Vagina (tissue), 2 donors: ENCODE measurements at places on chromosomes 4 and X.

DNA sequence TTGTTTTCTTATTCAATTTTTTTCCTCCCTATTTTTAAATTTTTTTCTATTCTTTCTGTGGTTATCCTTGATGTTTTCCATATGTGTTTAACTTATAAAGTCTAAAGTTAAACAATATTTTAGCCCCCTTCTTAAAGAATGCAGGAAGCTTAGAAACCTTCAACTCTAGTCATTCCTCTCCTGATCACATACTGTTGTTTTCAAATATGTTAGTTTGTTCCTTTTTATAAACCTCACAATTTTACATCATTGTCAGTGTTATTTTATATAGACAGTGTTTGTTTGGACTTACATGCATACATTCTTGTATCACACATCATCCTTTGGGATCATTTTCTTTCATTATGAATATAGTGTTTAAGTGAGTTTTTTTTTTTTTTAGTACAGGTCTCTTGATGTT lies 31.6 kb downstream of the KANTR start:
- DNase-seq, result no peak

- DNase-seq, result no peak
Observed at GRCh38 chr4:110032603-110033002, 119.9 kb downstream of the EGF start.

- no peak for DNase-seq
Observed at GRCh38 chrX:12767856-12768255, 23.4 kb upstream of the PRPS2 start.

GRCh38 chr4:120526033-120526432 lies 396.5 kb downstream of the PRDM5 start:
- no peak for DNase-seq

DNA sequence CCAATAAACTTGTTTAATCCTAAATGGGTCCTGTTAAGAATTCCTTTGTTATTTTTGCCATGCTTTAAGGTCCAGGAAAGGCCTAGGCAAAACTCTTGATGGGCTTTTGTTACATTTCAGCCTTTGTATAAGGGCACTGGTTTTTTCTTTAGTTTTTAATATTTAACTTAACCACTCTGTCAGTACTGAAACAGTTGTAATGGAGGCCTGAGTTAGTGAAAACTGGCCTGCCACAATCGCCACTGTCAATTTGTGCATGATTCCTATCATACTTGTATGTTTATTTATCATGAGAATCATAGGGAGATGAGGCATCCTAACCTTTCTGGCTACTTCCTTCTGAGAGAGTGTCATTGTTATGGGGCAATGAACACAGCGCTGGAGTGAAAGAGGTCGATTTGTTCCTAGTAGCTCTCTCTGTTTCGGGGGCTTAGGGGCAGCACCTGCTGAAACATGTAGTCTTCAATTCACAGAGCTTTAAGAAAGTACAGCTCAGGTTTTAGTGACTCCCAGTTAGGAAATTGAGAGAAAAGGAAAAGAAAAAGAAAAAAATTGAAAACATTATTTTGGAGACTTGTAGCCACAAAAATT lies 393.8 kb upstream of the FSTL5 start:
- no peak for DNase-seq

DNA sequence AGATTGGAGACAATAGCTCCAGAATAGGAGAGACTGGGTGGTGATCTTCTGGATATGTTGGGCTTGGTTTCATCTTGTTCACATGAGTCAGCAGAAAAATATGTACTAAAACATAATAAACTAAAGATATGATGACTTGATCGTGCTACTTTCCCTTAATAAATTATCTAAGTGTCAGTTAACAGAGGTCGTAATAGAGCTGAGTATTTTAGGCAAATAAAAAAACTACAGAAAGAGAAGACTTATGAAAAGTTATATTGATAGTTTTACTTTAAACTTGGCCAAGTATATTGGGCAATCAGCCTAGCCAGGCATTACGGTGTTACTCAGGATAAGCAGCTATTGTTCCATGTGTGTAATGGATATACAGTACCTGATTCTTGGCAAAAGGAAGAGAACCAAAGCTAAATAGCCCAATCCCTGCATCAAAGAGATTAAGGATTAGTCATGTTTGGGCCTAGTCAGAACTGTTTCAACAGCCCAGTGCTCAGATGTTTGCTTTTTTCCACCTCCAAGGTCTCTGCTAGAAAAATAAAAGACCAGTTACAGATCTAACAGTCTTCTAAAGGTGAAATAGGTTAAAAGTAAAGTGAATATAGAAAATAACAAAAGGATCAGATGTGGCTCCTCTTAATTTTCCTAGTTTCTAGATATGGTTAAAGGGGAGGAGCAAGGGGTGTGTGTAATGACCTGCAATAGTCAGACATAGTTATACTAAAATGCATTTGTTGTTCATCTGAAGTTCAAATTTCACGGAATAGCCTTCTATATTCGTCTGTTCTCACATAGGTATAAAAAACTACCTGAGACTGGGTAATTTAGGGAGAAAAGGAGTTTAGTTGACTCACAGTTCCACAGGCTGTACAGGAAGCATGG lies 262.6 kb downstream of the ADGRL3 start:
- no peak for DNase-seq

GRCh38 chrX:30414144-30414543 lies 105.0 kb upstream of the NR0B1 start:
- no peak for DNase-seq

- no peak for DNase-seq
Observed at GRCh38 chrX:106177106-106177981, 9.2 kb downstream of the PWWP3B start.

DNA sequence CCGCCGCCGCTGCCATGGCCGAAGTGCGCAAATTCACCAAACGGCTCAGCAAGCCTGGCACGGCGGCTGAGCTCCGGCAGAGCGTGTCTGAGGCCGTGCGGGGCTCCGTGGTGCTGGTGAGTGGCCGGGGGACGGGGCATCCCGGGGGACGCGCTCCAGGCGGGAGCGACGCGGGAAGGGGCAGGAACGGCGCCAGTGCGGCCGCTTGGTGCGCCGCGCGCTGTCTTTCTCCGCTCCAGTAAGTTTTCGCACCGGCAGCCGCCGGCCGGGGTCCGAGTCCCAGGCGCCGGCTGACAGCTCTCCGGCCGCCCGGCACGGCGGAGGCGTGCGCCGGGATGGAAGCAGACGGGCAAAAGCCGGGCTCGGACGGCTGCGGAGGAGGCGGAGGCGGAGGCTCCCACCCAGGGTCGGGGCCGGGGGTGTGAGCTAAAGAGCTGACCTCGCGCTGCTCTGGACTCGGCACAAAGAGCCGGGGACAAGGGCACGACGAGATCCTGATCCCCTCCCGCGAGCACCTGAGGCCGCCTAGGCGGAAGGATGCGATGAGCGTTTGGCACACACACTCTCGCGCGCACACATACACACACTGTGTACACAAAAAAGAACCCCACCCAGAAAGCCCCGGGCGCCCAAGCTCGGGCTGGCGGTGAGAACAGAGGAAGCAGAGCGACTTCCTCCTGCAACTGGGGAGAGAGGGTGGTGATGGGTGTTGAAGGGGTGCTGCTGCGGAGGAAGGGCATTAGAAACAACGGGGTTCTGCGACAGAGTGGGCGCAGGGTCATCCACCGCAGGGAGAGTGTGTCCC lies 545 bp downstream of the DOCK11 start:
- no peak for DNase-seq

- no peak for DNase-seq
Observed at GRCh38 chr4:174663216-174663615, 140.9 kb upstream of the HPGD start.

- DNase-seq, result no peak
Observed at GRCh38 chrX:65723706-65724105, 56.3 kb downstream of the MSN start.

- no peak for DNase-seq
Observed at GRCh38 chr4:40858962-40859361, 109.2 kb downstream of the NSUN7 start.

- no peak for DNase-seq
Observed at GRCh38 chr4:176726803-176727202, 65.9 kb downstream of the VEGFC start.

GRCh38 chr4:3252831-3253641 lies 4.1 kb downstream of the MSANTD1 start:
- no peak for DNase-seq

DNA sequence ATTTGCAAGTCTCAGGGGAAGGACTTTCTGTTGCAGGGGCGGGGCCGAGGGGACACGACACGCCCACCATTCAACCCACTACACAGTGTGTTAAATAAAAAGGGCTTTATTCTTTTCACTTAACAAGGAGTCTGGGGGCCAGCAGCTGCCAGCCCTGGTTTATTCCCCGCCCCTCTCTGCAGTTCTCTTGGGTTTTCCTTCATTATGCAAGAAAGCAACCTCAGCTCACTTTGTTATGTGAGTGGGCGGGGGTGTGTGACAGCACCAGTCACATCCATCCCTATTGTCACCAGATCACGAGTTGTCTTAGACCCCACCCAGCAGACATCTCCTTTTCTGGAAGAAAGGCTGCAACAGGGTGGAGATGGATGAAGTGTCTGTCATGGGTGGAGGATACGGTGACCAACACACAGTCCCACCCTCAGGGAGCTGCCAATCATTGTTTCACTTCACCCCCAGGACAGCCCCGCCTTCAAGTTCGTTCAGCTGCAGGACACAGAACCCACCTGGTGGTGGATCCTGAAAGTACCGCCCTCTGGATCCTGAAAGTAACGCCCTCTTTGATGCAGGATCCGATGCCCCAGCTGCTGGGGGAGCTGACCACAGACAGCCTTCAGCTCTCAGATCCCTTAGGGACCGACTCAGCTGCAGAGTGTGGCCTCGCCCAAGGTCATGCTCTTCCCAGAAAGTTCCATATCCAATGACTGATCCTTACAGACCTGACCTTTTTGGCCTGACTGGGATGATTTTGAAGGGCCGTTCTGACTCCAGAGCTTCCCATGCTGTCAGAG lies 79.6 kb downstream of the SMIM20 start:
- no peak for DNase-seq
